ENCODE measurements at places on chromosomes 5 and 9.

- DNase-seq, result no peak
These were observed 356.4 kb upstream of the GRAMD2B start for GRCh38 chr5:126066836-126067235.

DNA sequence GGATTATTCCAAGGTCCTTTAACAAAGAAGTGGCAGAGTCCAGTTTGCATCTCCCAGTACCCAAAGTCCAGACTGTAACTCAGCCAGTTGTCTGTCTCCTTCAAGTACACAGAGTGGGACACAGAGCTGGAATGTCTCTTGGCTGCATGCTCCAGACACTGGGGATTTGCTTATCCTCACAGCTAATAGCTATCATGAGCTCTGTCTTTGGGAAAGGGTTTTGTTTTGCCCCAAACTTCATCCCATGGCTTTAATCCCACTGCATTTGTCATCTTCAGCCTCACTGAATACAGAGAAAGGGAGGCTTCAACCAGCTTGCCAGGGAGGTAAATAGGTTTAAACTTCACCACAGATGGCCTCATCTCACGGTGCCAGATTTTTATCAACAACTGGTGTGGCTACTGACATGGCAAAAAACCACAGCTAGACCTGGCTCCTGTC lies 412.2 kb upstream of the SLC24A2 start:
- no peak for DNase-seq

- no peak for DNase-seq
These were observed 204.4 kb upstream of the ADAMTSL1 start for GRCh38 chr9:18269561-18269960.

- no peak for DNase-seq
These were observed 51.2 kb downstream of the SGCD start for GRCh38 chr5:156378159-156378558.

DNA sequence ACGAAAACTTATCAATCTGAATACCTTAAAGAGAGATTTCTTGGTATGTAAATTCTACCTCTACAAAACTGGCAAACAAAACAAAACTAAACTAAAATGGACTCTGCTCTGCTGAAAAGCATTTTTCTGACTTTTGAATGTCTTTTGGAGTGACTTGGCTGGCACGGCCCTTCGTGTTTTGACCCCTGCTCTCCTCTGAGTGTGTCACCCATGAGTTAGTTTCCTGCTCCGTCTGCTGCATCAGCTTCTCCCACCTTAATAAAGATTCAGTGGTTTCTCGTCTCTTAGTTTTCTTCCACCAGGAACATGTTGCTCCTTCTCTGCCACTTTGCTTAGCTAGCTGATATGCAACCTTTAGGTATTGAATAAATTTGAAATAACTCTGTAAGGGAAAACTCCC lies 1084.0 kb upstream of the CDH18 start:
- DNase-seq, result no peak

DNA sequence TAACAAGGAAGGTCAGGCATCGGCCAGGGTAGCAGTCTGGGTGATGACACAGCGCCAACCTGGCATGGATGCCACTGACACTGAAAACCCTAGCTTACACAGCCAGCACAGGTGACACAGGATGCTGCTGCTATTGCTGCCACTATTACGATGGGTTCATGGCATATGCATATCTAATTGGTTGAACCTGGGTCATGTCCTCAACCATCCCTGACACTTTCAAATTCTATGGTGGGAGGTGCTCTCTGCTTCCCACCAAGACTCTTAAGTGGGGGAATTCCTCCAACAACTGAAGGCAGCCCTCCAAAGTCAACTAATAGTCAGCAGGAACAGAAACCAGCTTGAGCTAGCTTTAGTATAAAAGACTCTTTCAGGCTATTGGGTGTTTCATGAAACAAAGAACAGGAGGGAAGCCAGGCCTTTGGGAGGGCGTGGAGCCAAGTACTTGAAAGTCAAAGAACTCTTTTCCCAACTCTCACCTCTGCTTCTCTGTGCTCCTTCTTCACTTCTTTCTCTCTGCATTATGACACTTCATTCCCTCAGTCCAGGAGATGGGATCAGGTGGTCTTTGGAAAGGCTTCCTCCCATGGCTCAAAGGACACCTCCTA lies 21.3 kb downstream of the PTTG1 start:
- peak; percentile 48 for DNase-seq

DNA sequence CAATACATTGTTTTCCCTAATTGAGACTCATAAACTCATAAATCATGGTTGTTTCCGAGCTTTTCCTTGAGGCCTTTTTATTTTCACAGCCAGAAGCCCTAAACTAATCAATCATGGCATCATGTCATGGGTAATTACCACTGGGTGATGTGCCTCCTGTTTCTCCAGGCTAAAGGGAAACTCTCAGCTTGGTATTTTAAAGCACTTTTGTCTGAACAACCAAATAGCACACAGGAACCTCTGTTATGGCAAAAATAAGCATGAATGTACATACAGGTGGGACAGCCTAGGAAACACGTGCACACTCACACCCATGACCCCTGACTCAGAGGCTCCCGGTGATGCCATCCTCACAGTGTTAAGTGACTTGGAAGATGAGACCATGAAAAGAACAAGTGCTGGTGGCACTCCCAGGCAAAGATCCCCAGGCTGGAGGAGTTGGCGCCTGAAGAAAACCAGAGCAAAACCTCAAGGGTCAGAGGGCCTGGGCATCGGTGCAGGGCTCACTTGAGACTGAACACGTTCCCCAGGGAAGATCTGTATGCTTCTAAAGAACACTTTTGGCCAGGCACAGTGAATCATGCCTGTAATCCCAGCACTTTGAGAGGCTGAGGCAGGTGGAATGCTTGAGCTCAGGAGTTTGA lies 154.3 kb downstream of the ROR2 start:
- DNase-seq, result no peak

GRCh38 chr5:98865690-98866089 lies 63.1 kb downstream of the CHD1 start:
- no peak for DNase-seq

GRCh38 chr5:143056792-143057579 lies 286.8 kb downstream of the ARHGAP26 start:
- no peak for DNase-seq

GRCh38 chr5:73793911-73794310 lies 167.9 kb downstream of the ARHGEF28 start:
- DNase-seq, result no peak

- no peak for DNase-seq
These were observed 256.8 kb upstream of the GRIN3A start for GRCh38 chr9:101995231-101995630.

GRCh38 chr5:83764101-83764500 lies 43.4 kb upstream of the HAPLN1 start:
- DNase-seq, result no peak

DNA sequence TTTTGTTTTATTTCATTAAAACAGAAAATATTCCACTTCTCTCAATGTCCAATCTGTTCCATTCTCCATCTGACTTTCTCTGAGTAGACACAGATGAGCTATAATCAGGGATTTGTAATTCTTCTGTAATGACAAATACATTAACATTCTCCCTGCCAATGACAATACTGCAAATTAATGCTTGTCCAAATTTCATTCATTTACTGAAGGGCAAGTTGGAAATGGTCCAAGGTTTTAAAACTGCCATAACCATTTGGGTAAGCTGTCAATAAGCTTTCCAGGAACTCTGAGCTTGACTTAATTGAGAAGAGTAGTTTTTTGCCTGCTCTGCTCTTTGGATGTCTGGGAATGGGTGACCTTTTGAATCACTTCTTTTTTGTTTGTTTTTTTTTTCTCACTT lies 253.5 kb downstream of the DMRTA1 start:
- no peak for DNase-seq

- DNase-seq, result peak; percentile 35
These were observed 802 bp downstream of the CCDC107 start for GRCh38 chr9:35658968-35659220.

GRCh38 chr5:171494452-171495121 lies 75.1 kb downstream of the FGF18 start:
- no peak for DNase-seq

GRCh38 chr9:109440797-109441287 lies 57.3 kb downstream of the PTPN3 start:
- peak; percentile 86 for DNase-seq

GRCh38 chr5:32578363-32578762 lies 7.0 kb upstream of the SUB1 start:
- DNase-seq, result peak; percentile 50

- no peak for DNase-seq
These were observed 405.2 kb downstream of the SEMA5A start for GRCh38 chr5:9140711-9141110.

- DNase-seq, result no peak
These were observed 4.7 kb downstream of the SEMA4D start for GRCh38 chr9:89493181-89493580.

GRCh38 chr9:114869845-114870244 lies 60.5 kb downstream of the TNFSF8 start:
- DNase-seq, result no peak

GRCh38 chr9:18748251-18748701 lies 274.3 kb downstream of the ADAMTSL1 start:
- no peak for DNase-seq

DNA sequence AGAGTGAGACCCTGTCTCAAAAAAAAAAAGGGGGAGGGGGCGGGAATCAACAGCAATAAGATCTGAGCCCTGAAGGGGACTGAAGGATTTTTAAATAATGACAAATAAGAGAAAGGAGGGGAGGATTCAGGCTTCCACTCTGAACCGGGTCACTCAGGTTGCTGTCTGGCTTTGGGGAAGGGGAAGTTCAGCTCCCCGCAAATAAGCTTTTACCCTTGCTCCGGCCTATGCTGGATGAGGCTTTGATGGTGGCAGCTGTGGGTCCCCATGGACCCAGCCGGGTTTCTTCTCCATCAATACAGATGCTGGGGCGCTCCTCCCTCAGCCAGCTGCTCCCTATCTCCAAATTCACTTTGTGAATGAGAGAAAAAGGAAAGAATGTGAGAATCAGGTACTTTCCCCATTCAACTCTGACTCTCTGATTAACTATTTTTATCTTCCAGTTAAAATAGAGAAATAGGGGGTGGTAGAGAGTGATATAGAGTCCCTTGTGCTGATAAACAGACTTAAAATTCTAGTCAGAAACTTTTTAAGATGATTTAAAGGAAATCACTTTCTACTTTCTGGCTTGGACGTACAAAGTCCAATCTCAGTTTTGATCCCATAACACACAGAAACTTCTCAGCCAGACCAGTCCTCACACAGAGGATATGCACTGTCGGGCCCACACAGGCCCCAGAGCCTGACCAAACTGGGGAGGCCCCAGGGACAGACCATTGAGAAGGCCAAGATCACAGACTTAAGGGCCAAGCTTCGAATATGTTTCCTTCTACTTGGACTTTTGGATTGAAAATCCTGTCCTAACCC lies 39.6 kb downstream of the C5orf15 start:
- DNase-seq, result no peak

DNA sequence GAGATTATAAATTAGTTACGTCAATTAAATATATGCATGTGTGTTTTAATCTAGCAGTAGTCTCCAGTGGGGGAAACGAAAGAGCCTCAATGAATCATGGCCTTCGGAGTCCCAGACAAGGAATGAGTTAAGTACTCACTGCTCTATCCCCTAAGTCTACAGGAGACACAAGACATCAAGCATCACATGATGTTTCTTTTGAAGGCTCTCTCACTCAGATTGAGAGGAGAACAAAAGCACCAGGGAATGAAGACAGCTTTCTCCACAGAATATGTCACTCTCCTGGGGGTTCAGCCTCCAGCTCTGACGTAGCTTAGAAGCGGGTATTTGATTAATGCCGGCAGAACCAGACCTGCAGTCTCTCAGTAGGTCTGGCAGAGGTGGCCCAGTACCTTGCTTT lies 381.4 kb downstream of the ACTL7B start:
- DNase-seq, result no peak

- no peak for DNase-seq
These were observed 181.6 kb upstream of the DMRTA1 start for GRCh38 chr9:22265038-22265437.

- no peak for DNase-seq
These were observed 93.8 kb downstream of the GABBR2 start for GRCh38 chr9:98614941-98615340.

DNA sequence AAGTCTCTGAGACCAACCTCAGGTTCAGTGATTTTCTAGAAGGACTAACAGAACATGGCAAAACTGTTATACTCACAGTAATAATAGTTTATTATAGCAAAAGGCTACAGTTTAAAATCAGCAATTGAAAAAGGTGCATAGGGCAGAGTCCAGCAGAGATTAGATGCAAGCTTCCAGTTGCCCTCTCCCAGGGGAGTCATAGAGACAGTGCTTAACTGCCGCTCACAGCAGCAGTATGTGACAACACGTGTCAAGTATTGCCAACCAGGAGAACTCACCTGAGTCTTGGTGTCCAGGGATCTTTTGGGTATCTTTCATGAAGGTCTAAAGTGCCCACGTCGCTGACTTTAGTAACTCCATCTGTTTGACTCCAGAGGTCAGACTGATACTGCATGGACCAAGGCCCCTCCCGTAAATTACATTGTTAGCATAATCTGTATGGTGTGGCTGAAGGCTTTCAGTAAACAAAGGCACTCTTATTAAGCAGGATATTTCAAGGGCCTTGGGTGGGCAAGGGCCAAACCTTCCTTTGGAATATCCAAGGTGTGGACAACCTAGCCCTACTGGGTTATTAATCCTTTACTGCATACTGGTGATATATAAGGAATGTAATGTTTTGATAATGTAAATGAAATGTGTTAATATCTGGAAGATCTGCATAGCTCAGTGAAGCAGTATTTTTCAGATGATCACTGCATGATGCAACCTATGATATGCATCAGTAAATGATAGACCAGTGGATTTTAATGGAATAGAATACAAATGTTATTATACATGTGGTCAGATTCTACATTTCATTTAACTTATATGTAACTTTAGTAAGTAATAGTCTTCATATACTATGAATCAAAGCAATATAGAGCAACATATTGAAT lies 44.0 kb downstream of the RASA1 start:
- no peak for DNase-seq

- DNase-seq, result no peak
These were observed 225.5 kb downstream of the PTPRD start for GRCh38 chr9:10387282-10387681.

- no peak for DNase-seq
These were observed 14.2 kb downstream of the LPCAT1 start for GRCh38 chr5:1509346-1510085.

DNA sequence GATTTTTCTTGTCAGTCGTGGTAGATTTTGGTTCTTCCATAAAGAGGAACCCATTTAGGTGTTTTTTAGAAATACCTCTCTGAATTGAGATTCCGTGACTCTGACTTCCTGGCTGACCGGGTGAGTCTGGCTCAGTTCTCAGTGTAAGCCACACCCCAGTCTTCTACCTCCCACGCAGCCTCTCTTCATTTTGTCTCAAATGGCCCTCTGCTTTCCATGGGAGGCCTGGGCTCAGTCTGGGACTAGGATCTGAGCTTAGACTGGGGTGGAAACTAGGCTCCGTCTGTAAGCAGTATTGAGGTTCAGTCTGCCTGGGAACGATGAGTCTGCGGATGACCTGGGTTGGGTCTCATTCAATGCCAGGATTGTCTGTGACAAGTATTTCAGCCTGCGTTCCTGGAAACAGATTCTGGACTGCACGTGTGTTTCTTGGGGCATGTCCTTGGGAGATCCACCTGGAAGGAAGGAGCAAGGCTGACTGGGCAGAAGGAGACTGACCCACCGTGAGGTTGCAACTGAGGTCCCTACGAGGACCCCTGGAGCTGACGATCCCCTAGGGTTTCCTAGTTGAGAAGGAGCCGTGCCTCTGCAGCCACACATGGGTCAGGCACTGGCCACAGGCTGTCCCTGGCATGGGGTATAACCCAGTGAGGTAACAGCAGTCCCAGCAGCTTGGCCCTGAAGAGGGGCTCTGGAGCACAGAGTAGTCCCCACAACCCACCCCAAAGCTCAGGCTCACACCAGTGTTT lies 12.4 kb upstream of the CRB2 start:
- DNase-seq, result peak; percentile 44
